Epithelial cell of proximal tubule (primary cell): ENCODE measurements at places on chromosomes 12 and 14.
A peak's percentile ranks its signal among the peaks of the same experiment; 100 is the strongest.

- no peak for DNase-seq
Measured at GRCh38 chr14:77607741-77608302, 8.6 kb downstream of the SPTLC2 start.

DNA sequence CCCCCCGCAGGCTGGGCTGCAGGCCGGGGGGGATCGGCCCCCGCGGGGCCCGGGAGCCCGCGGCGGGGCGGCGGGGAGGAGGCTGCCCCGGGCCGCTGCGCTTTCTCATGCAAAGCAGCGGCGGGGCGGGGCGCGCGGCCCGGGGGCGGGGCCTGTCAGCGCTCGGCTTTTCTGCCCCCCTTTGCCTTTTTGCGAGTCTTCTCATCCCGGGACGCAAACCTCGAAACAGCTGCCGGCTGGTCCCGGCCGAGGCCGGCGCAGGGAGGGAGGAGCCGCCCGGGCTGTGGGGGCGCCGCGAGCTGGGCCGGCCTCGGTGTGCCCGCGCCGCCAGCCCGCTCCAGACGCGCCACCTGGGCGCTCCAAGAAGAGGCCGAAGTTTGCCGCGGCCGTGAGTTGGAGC lies at the start of gene FZD10:
TSS of gene FZD10 (plus strand) at position 198 of the 400 bp plus-strand sequence. CDS start 479 bp downstream, outside the sequence.
- DNase-seq = no peak

GRCh38 chr14:26992403-26993115 lies 394.7 kb upstream of the NOVA1 start:
- DNase-seq = no peak

- DNase-seq = no peak
Measured at GRCh38 chr14:36227802-36228201, 51.3 kb upstream of the PTCSC3 start.

- DNase-seq = no peak
Measured at GRCh38 chr14:54594537-54594936, 27.6 kb downstream of the SAMD4A start.

DNA sequence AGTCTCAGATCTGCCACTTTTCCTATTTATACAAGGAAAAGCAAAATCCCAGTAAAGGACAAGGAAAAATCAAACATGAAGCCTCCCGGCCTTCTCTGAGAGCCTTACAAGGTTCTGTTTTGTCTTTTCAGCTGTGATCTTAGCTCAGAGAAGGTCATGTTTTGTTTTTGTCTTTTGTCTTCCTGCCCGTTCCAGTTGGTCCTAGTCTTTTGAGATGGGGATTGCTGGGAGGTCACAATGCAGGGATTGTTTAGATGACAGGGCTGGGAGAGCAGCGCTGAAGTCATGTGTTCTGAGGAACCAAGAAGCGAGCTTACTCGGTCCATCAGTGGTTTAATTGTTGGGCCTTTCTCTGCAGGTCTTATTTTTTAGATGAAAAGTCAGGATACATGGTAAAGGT lies 6.0 kb downstream of the PLEKHH1 start:
- DNase-seq = no peak

DNA sequence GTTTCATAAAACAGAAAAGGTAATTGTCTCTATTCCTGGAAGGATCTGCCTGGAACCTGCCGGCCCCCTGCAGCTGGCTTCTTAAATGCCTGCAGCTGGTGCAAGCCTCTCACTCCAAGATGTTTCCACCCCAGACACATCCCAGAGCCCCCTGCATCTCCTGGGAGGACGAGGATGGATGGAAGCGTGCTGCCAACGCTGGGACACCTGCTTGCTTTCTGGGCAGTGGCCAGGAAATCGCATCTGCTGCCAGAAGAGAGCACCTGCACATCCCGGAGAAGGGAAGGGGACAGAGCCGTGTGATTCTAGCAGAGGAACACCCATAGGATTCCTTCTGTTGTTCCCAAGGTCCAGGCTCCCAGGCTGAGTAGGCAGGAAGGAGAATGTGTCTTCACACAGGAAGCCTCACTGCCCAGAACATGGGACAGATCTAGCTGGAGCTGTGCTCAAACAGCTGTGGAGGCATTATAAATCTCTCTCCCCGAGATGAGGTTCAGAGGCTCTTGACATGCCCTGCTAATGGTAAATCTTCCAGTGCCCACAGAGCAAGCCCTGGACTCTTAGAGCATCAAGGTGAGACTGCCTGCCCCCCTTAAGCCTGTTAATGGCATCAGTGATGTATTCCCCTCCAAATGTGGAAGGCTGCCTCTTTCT lies 138.8 kb upstream of the MAP1LC3B2 start:
- DNase-seq = no peak

DNA sequence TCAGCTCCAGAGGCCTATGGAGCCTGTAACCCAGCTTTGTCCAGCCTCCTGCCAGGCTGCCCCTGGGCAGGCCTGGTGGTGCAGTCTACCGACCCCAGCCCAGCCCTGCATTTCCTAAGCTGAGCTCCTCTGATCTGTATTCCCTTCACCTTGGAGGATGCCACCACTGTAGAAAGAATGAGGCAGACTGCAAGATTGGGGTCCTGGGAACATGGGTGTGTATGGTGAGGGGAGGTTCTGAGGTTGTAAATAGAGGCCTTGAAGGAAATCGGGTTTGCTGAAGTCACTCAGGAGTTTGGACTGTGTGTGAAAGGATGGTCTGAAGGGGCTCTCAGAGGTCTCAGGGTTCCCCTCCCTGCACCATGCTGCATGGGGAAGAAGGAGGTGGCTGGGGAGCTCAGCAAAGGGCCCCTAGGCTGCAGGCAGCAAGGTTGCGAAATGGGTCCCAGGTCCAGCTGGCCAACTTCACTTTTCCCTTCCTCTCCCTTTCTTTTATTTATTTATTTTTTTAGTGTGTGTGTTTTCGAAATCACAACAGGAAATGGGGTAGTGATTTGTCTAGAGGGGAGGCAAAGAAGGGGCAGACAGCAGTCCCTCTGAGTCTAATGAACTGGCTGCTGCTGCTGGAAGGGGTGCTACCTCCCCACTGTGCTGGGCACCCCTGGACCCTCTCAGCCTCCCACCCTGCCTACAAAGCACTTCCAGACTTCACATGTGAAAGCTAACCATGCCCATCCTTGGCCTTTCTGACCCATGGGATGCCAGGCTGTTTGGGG lies 1.2 kb upstream of the LRP1-AS start:
- DNase-seq = no peak

DNA sequence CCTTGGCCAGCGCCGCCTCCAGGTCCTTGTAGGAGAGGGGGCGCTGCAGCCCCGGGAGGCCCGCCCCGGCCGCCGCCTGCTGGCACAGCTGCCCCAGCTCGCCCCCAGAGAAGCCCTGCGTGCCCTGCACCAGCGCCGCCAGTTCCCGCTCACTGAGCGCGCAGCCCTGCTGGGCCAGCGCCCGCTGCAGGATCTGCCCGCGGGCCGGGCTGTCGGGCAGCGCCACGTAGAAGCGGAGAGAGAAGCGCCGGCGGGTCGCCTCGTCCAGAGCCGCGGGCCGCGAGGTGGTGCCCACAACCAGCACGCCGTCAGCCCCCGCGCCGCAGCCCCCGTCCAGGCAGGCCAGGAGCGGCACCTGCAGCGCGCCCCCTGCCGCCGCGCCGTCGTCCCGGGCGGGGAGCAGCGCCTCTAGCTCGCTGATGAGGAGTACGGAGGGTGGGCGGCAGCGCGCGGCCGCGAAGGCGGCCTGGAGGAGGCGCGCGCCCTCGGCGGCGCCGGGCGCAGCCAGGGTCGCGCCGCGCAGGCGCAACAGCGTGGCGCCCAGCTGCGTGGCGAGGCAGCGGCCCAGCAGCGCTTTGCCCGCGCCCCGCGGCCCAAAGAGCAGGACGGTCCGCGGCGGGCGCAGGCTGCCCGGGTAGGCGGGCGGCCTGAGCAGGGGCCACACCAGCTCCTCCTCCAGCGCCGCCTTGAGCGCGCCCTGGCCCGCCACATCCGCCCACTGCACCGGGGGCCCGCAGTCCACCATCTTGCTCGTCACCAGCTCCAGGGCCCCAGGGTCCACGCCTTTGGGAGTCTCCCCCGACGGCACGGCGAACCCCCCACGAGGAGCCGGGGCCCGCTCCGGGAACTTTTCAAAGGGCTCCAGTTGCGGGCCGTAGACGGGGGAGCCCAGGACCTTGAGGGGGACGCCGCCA lies 27.7 kb downstream of the FIGNL2 start:
- DNase-seq = no peak

GRCh38 chr12:46443594-46444263 lies 71.2 kb upstream of the SLC38A2 start:
- no peak for DNase-seq

GRCh38 chr12:19489168-19489567 lies 49.9 kb downstream of the AEBP2 start:
- DNase-seq = no peak

DNA sequence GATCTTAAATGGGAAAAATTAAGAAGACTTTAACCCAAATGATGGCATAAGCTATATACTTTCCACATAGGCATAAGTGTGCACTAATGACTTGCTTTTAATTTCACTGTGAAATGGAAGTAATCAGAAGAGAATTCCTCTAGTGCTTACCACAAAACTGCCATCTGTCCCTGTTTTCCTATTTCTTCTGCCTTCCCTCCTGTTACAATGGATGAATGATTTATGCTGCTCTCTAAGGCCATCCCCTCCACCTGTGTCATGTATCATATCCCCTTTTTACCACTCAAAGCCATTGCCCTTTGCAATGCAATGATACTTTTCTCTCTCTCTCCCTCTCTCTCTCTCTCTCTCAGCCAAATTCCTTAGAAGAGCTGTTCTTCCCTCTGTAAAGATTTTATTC lies 109.1 kb downstream of the C12orf50 start:
- no peak for DNase-seq

- DNase-seq = no peak
Measured at GRCh38 chr14:52363041-52363704, 49.1 kb downstream of the PTGER2 start.

DNA sequence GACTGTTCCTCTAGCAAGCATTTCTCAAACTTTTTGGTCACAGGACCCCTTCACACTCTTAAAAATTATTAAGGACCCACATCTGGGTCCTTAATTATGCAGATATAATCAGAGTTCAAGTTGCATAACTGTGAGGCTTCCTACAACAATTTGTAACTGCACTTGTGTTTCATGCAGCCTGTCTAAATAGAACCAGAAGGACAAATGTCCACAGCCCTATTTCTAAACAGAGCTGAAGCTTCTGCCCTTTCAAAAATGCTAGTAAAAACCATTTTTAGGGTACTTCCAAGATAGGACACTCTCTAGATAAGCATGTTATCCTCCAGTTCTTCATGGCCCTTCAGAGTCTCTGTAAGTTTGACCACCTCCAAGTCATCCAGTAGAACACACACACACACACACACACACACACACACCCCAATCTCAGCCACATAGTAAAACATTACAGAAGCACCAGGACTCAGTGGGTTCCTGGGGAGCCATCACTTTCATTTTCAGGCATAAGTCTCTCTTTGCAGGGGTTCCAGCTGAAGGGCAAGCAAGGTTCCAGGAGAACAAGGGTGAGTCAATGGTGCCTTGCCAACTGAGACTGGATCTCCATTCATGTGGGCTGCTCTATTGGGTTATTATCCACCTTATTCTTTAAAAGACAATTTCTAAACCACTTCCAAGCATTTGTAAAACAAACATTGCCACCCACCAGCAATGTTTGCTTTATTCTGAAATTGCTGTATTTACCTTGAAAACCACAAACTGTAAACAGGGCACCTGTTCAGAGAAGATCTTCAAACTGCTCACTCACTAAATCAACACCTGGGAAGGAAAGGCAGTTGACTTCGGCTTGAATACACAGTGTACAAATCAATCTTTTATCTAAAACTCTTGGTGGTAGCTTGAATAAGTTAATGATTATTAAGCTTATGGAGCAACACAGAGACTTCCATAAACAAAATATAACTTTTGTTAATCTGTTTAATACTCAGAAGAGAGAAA lies 64.1 kb downstream of the ITPR2 start:
- DNase-seq = no peak

- DNase-seq = no peak
Measured at GRCh38 chr12:113482334-113482733, 10.7 kb upstream of the LHX5 start.

- no peak for DNase-seq
Measured at GRCh38 chr14:49634547-49635334, at the start of gene DNAAF2. Gene DNAAF2 (minus strand): TSS chr14:49635244. CDS start chr14:49635149, 95 bp downstream.

GRCh38 chr12:121009741-121010140 lies 6.5 kb downstream of the C12orf43 start:
- peak; percentile 20 for DNase-seq

- no peak for DNase-seq
Measured at GRCh38 chr14:102975662-102976061, 53.2 kb downstream of the AMN start.

- no peak for DNase-seq
Measured at GRCh38 chr12:14981049-14981448, 8.2 kb downstream of the PDE6H start.

- no peak for DNase-seq
Measured at GRCh38 chr12:5927732-5928516, 17.1 kb downstream of the ANO2 start.

DNA sequence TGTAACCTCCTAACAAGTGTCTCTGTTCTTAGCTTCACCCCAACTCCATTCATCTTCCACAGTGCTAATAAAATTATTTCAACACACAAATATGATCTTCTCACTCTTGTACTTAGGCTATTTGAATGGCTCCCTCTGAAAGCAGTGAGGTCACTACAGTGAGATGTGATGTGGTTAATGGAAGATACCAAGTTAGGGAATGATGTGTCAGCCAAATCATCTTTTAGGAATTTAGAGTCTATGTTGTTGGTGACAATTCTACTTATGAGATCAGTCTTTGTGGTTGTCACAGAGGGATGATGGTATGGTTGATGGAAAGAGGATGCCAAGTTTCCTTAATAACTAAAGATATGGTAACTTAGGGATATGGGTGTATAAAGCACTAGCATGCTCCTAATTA lies 57.6 kb downstream of the POLR3B start:
- peak; percentile 53 for DNase-seq

DNA sequence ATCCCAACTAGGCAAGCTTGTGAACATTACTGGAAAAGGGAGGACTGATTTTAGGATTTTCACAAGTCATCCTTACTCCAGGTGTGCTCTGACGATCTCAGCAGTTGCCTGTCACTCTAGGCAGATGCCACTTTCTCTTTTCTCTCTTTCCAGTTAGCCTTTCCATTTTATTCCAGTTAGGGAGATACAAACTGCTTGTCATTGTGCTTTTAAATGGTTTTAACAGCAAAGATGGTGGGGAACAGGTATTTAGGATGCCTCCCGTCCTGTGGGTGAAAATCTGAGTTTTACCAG lies 1.2 kb downstream of the PA2G4 start:
- no peak for DNase-seq

DNA sequence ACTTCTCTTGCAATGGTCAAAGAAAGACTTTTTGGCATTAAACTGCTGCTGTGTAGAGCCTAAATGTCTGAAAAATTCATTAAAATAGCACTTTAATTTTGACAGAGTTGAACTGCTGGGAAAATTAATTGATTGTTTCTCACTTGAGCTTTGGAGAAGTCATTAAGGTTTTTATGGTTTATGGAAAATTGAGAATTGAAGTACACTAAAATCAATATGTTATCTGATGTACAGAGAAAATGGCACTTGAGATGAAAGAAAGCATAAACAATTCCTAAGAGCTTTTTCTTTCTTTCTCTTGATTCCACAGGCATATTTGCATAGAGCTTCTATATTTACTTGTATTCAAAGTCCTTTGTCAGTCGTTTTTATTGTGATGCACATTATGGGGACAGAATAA lies 188.5 kb upstream of the CAND1 start:
- no peak for DNase-seq

- no peak for DNase-seq
Measured at GRCh38 chr14:104688505-104689108, 811 bp upstream of the INF2 start.

GRCh38 chr12:3216726-3217682 lies 139.8 kb downstream of the TSPAN9 start:
- no peak for DNase-seq

- no peak for DNase-seq
Measured at GRCh38 chr12:50038336-50038735, 13.0 kb upstream of the RACGAP1 start.

- DNase-seq = no peak
Measured at GRCh38 chr12:106903241-106903945, 52.3 kb upstream of the TMEM263 start.

GRCh38 chr14:26974965-26975364 lies 377.1 kb upstream of the NOVA1 start:
- DNase-seq = no peak
